ENCODE measurements at places on chromosomes 2 and 18.

DNA sequence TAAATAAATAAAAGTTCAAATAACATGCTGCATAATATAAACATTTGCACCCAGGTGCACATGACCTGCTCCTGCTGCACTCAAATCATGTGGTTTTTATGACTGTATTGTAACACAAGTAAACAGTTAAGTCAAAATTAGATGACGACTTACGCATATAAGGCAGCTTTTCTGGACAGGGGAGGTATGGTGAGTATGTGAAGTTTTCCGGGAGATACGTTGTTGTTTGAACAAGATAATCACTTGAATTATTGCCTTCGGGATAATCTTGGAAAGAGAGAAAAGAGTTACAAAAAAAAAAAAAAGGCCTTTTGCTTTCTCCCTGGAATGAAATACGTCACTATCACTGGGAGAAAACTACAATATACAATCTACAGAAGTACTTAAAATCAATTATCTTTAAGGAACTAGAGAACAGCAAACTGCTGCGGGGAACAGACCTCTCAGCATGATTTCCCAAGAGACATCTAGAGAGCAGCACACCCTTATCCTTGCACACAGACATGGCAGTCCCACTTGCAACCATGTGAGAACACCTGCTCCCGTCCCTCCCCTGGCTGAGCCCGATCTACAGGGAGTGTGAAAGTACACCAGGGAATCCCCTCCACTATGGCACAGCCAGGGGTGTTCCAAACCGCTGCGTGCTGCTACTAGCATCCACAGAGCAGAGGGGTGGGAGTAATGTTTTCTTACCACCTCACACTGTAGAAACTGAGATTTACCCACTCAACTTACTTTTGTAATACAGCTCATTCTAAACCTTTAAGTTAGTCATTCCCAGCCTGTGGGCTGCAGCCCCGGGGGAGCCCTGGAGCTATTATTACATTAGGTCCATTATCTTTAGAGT, 26.3 kb downstream of the B4GALT6 start:
- DNase-seq = peak; percentile 43

DNA sequence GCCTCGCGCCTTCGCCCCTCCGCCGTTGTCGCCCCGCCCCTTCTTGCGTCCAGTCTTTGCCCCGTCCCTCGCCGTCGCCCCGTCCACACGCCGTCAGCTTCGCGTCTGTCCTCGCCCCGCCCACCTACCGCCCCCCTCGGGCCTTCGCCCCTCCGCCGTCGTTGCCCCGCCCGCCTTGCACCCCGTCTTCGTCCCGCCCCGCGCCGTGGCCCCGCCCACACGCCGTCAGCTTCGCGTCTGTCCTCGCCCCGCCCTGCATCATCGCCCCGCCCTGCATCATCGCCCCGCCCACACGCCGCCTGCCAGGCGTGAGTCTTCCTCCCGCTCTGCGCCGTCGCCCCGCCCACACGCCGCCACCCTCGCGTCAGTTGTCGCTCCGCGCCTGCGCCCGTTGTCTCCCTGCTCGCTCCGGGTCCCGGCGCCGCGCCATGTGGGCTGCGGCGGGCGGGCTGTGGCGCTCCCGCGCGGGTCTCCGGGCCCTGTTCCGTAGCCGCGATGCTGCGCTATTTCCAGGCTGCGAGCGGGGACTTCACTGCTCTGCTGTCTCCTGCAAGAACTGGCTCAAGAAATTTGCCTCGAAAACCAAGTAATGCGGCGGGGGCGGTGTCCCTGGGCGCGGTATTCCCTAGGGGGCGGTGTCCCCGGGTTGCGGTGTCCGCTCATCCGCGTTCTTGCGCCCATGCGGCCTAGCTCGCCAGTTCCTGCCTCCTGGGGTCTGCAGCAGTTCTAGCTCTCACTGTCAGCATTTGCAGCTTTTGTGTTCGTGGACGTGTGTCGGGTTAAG, at the start of gene RBFA:
TSS of gene RBFA (plus strand) at position 367 of the 784 bp plus-strand sequence. CDS start at position 429, 62 bp downstream.
- peak; percentile 100 for DNase-seq

- DNase-seq = no peak
Measured at GRCh38 chr2:234454433-234454832, 42.4 kb downstream of the ARL4C start.

GRCh38 chr2:203814661-203815540, 52.7 kb upstream of the CTLA4 start:
- peak; percentile 76 for DNase-seq

DNA sequence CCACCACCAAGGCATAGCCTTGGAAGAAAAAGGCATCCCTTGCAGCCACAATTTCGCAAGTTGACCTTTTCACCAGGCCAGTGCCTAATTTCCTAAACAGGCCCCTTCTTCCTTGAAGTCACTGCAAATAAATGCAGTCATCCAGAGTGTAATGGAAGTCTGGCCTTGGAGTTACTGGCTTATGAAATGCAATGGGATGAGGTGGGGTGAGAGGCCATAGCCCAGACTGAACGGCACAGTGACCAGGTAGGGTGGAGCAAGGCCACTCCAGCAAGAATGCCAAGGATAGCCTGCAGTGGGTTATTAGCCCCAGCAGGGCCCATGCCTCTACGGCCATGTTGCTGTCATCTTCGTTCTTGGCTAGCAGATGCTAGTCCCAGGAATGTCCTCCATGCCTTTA, 68.4 kb downstream of the BCL11A start:
- no peak for DNase-seq

DNA sequence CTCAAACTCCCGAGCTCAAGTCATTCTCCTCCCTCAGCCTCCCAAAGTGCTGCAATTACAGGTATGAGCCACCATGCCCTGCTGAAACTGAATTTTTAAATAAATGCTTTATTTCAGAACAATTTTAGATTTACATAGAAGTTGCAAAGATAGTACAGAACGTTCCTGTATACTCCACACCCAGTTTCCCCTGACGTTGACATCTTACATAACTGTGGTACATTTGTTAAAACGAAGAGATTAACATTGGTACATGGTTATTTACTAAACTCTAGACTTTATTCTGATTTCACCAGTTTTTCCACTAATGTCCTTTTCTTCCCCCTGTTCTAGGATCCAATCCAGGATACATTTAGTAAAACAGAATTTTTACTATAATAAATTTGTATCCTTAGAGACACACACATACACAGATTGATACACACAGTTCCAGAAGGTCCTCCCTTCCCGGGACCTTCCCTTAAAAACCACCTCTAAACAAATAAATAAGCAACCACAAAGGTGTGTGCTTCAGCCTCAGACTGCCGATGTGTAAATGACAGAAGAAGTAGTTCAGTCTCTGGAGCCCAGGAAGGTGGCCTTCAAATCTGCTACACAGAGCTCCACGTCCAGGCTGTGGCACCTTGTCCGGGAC, 6.9 kb downstream of the NEU2 start:
- DNase-seq = no peak

GRCh38 chr18:13917401-13917800, 2.1 kb upstream of the MC2R start:
- no peak for DNase-seq

- no peak for DNase-seq
Measured at GRCh38 chr18:42409005-42409404, 454.0 kb downstream of the PIK3C3 start.

- peak; percentile 57 for DNase-seq
Measured at GRCh38 chr2:231713730-231714638, 5.7 kb downstream of the PTMA start.

DNA sequence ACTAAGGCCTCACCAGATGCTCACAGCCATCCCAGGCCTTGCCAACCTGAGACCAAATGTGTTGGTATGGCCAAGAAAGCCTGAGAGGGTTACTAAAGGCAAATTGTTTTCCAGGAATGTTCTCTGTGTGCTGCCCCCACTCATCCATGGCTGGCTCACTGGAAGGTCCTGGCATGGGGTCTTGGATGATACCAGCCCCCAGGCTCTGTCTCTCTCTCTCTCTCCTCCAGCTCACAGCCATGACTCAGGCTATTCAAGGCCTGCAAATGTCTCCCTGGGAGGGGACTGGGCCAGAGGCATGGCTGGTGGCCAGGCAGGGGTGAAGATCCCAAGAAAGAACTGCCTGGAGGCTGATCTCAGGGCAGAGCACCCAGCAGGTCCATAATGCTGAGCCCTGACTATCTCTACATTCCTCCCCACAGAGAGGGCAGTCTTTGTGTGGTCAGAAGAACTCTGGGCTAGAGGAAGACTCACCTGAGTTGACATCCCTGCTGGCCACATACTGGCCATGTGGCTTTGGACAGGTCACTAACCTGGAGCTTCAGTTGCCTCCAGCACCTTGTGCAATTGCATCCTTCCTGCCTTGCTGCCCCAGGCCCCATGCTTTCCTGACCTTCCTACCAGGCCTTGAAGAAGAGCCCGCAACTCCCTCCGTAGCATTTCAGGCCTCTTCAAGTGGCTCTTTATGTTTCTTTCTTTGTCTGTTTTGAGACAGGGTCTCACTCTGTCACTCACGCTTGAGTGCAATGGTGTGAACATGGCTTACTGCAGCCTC, 150.4 kb downstream of the ZFP36L2 start:
- DNase-seq = no peak

GRCh38 chr2:33073018-33073417, 126.3 kb downstream of the LTBP1 start:
- DNase-seq = no peak

DNA sequence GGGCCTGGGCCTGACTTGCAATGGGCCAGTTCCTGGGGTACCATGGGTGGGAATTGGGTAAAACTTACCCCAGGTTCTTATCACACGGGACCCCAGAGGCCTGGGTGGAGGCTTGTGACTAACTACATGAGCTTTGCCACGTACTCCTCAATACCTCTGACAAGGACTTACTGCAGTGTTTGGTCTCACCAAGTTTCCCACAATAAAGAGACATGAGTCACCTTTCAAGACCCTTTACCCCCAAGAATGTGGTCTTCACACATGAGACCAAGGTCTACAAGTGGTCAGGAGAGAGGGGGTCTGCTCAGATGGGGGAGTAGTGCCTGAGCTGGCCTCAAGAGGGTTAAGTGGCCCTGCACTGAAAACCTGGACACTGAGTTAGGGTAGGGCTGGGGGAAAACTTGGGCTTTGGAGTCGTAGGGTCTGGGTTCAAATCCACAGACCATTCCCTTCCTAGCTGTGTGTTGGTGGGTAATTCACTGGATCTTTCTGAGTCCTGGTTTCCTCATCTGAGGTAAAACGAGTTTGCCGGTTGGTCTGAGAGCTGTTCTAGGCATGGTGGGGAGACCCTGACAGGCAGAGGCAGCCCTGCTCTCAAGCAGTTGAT, 2.0 kb upstream of the GNLY start:
- DNase-seq = no peak

GRCh38 chr2:121355488-121355887, 70.5 kb upstream of the TFCP2L1 start:
- DNase-seq = peak; percentile 59

DNA sequence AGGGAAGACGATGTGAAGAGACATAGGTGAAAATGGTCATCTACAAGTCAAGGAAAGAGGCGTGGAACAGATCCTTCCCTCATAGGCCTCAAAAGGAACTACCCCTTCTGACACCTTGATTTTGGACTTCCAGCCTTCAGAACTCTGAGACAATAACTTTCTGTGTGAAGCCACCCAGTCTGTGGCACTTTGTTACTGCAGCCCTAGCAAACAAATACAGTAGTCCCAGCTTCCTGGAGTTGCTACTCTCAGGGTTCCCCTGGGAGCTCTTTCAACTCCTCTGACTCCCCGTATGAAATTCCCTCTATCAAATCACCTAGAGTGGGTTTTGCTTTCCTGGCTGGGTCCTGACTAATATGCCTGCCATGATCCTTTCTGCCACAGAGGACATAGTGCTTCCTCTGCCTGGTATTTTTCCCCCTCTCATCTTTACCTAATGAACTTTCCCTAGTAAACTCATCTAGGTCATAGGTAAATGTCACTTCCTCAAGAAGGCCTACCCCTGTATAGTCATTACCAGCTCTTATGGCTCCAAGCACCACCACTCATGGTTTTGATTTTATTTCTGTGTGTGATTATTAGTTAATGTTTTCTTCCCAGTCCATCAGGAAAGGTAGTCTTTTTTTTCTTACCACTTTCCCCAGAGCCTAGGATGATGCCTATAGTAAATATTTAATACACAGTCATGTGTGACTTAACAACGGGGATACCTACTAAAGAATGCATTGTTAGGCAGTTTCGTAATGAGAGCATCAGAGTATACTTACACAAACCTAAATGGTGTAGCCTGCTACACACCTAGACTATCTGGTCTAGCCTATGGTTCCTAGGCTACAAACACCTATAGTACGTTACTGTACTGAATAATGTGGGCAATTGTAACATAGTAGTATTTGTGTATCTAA, 111.5 kb upstream of the LGALSL start:
- DNase-seq = no peak

DNA sequence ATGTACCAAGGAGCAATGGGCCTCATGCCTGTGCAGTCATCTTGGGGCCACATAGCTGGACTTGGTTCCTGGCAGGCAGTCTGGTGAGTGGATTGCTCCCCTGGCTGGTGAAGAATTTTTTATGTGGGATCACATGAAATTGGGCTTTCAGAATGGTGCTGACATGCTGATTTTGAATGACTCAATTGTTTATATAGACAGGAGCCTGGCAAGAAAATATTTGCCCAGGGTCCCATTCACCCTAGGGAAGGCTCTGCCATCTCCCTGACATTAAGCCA, 266.9 kb downstream of the DYSF start:
- no peak for DNase-seq

- no peak for DNase-seq
Measured at GRCh38 chr2:3956892-3957291, 253.5 kb downstream of the DCDC2C start.

DNA sequence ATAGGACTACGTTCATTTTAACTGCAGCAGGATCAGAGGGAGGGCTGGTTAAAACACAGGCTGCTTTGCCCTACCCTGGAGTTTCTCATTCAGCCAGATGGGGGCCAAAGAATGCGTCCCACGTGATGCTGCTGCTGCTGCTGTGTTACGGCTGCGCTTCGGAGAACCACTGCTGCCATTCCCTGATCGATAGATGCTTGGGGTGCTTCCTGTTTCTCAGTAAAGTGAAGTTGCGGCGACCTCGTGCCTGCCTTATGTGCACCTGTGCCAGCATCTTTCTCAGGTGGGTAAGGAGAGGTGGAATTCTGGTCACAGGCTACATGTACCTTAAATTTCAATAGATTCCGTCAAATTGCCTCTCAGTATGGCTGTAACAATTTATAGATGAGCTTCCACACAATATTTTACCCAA, 24.7 kb upstream of the TOGARAM2 start:
- DNase-seq = peak; percentile 18

- no peak for DNase-seq
Measured at GRCh38 chr18:51754566-51754965, 557.1 kb upstream of the MEX3C start.
